HFFc6 (cell line): ENCODE measurements at places on chromosomes 5 and 9. TPM values are rescaled to one million over a fixed set of nuclear protein-coding genes. Genes with fewer than 3 reads are reported as not detected.

The GABRA6 gene
- total RNA-seq, result not detected in 3 replicates

GRCh38 chr9:77601476-77602099, 46.5 kb downstream of the GNA14 start:
- H3K27ac ChIP-seq, result no peak overlapping the region
- no peaks in the 10 kb centered on the region for H3K4me1 ChIP-seq
- no peak for DNase-seq
- H3K4me3 ChIP-seq, result no peak overlapping the region
- peaks cover 3% of the 10 kb centered on the region; the same call in 1 of the 2 replicates for H3K27me3 ChIP-seq

DNA sequence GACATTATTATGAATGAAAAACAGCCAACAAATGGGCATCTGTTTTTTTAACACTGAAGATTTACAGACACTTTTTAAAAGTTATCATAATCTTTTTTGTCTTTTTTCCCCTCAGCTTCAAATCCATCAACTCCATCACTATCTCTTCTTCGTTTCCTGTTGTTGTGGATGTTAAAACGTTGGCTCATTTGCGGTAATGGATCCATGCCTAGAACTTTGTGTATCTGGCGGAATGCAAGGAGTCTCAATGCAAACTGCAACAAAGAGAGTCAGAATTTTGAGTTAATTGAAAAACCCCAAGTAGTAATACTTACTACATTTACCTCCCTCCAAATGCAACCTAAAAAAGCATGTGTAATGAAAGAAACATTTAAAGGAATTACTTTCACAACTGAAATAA, 42.9 kb upstream of the MTMR12 start:
- H3K4me1 ChIP-seq, result peaks cover 7% of the 10 kb centered on the region; the same call in 1 of the 2 replicates
- H3K36me3 ChIP-seq, result peaks cover 18% of the 10 kb centered on the region
- H3K27ac ChIP-seq, result no peak overlapping the region
- DNase-seq, result no peak

DNA sequence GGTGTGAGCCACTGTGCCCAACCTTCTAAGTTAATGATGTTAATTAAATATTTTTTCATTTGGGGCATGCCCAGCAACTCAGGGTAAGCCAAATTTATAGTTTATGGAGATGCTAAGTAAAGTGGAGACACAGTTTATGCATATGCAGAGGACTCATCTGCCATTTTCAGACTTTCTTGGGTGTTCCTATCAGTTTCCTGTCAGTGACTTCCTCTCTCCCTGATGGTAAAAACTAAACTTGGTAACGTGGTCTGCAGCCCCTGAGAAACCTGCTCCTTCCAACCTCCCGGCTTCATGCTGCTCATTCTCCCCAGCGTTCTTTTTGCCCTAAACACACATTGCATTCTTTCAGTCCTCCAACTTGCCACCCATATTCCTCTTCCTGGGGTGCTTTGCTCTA, 48.4 kb upstream of the TUT7 start:
- no peak overlapping the region for H3K4me3 ChIP-seq
- H3K36me3 ChIP-seq, result no peaks in the 10 kb centered on the region

The TAF11L5 gene
- total RNA-seq, result not detected in 3 replicates

DNA sequence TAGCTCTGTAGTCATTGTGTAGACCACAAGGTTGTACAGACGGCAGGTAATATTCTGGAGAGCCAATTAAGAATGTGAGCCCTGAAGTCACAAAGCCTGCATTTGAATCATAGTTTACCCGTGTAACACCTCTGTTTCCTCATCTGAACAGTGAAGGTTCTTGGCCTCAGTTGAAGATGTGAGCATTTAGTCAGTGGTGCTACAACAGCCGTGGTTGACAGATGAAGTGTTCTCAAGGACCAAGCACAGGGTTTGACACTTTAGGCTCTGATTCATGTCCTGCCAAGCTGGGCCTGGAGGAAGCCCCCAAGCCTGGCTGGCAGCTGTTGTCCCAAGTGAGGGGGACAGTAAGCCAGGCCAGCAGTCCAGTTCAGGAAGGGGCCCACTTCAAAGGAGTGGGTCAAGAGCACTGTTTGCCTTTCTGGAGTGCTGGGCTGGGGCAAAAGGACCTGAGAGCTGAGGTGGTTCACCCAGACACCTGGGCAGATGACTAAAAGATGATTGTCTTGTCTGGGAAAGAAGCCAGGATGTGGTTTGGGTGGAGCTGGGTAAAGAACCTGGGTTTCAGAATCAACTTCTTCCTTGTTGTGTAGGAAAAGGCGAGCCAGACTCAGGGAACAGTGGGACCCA, 20.7 kb downstream of the FAXDC2 start:
- H3K4me3 ChIP-seq, result no peak overlapping the region
- no peak overlapping the region; the same call in 1 of the 2 replicates for H3K27ac ChIP-seq
- no peaks in the 10 kb centered on the region for H3K36me3 ChIP-seq
- DNase-seq, result no peak
- no peaks in the 10 kb centered on the region; the same call in 1 of the 2 replicates for H3K27me3 ChIP-seq

DNA sequence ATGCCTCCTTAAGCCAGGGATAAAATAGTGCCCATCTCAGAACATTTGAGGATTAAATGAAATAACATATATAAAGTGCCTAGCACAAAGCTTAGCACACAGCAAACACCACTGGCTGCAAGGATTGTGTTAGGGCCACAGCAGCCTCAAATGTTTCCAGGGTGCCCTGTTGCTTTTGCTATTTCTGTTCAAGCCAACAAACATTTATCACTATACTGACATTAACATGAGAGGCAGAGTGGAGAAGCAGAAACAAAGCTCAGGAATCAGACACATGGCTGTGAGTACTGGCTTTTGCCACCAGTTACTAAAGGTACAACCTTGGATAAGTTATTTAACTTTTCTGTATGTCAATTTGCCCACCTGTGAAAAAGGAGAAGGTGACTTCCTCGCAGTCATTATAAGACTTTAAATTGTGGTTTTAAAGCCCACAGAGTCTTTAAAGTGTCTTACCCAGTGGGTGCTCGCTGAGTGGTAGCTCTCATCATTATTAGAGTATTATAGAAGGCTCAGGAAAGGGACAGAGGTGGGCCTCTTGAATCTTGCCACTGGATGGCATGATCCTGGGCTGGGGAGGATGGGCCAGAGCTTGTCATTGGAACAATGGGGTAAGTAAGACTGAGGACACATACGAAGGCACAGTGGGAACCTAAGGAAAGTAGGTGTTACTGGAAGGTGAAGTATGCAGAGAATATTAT, 98.2 kb downstream of the MARCHF3 start:
- no peak overlapping the region for H3K4me3 ChIP-seq
- H3K4me1 ChIP-seq, result peaks cover 6% of the 10 kb centered on the region
- no peak overlapping the region for H3K27ac ChIP-seq
- H3K36me3 ChIP-seq, result no peaks in the 10 kb centered on the region
- H3K27me3 ChIP-seq, result no peaks in the 10 kb centered on the region

The CYLC2 gene
- not detected in 3 replicates for total RNA-seq

- no peak for DNase-seq
- H3K4me1 ChIP-seq, result no peaks in the 10 kb centered on the region
- H3K27ac ChIP-seq, result no peak overlapping the region
Measured at GRCh38 chr5:101728933-101729332, 567.2 kb downstream of the SLCO4C1 start.

DNA sequence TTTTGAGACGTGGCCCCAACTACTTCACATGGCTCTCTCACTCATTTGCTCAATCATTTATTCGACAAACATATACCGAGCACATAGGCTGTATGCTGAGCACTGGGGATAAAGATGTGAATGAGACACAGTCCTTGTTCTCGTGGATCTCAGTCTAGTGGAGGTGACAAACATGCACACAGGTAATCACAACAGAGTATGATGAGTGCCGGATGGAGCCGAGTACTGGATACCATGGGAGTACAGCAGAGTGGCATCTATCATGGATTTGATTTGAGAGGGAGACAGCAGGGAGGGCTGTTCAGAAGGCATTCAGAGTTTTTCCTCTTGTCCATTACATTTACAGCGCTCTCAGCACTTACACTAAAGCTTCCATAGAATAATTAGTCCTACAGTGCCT, 259.8 kb downstream of the SLIT3 start:
- no peaks in the 10 kb centered on the region for H3K36me3 ChIP-seq
- no peak overlapping the region for H3K27ac ChIP-seq
- no peak overlapping the region for H3K4me3 ChIP-seq
- H3K4me1 ChIP-seq, result no peaks in the 10 kb centered on the region
- H3K27me3 ChIP-seq, result peaks cover 8% of the 10 kb centered on the region

DNA sequence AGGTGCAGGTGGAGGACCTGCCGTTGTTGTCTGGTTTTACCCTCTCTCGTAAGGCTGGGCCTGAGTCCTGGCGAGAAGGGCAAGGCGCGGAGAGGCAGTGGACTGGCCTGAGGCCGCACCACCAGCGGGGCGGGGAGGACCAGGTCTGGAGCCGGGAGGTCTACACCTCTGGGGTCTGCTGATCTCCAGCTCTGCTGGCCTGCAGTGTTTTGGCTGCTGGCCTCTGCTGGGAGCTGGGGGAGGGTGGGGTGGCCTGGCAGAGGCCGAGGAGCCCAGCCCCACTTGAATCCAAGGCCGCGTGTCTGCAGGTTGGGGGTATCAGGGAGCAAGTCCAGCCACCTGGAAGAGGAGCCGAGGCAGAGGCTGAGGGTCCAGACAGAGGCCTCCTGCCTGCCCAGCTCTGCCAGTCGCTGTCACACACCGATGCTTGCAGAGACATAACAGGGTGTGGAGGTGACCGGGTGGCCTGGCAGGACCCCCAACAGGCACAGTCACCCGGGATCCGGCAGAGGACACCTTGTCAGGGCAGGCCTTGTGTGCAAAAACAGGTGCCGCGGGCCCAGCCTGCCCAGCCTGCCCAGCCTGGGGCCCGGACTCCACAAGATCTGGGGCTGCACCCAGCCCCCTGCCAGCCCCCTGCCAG, 29.9 kb upstream of the NOTCH1 start:
- H3K27ac ChIP-seq, result no peak overlapping the region
- peaks cover 7% of the 10 kb centered on the region for H3K4me1 ChIP-seq
- H3K27me3 ChIP-seq, result peaks cover 7% of the 10 kb centered on the region
- H3K36me3 ChIP-seq, result no peaks in the 10 kb centered on the region
- no peak overlapping the region for H3K4me3 ChIP-seq

The C1QTNF3 gene
- 0.32 to 0.66 TPM (median 0.62 TPM) in 3 replicates for total RNA-seq

DNA sequence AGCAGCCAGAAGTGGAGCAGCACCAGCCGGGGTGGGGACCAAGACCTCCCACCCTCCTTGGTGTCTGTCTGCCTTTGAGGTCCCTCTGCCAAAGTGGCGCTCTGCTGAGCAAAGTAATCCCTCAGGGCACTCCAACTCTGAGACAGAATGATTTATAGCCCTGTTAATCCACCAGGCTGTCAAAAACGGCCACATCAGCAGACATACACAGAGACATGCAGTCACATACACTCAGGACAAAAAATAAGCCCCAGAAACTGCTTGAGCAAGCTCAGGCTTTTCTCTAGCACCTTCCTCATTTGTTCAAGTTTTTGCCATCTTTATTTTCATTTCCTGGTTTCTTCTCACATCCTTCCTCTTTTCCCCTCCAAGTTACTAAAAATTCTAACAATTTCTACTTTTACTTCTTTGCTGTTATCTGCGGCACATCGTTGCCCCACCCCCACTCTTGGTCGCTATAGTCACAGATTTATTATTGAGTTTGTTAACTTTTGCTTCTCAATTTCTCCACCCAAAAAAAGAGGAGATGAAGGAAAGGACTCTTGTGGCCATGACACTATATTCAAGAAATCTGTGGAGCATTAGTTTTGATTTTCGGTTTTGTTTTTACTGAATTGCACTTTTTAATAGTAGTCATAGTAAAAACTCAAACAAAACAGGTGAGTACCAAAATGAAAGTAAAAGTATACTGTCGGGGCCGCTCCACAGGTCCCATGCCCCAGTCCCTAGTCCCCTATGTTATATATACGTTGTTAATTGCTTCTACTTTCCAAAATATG, 17.4 kb upstream of the ADRB2 start:
- H3K36me3 ChIP-seq, result no peaks in the 10 kb centered on the region
- peak overlapping the region; percentile 51 for H3K27ac ChIP-seq
- peak overlapping the region; percentile 68; the same call in 1 of the 2 replicates for H3K4me3 ChIP-seq
- peaks cover 67% of the 10 kb centered on the region for H3K4me1 ChIP-seq
- DNase-seq, result no peak

The GGTA1 gene
- total RNA-seq, result not detected in 3 replicates

DNA sequence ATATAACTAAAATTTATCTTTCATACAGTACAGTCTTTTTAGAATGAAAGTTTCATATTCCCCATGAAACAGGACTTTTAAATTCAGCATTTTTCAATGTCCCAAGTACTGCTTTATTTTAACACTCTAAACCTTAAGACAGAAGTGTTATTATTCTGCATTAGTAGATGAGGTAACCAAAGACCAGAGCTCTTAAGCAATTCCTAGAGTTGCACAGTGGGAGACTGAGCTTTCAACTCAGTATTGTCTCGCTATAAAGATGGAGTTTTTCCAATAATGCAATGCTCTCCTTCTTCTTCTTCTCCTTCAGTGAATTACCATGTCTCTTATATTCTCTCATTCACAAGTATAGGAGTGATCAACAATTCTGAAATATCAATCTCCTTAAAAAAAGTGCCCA, 479.7 kb downstream of the CETN3 start:
- no peak for DNase-seq
- no peak overlapping the region for H3K27ac ChIP-seq
- H3K27me3 ChIP-seq, result no peaks in the 10 kb centered on the region
- H3K36me3 ChIP-seq, result no peaks in the 10 kb centered on the region
- peaks cover 14% of the 10 kb centered on the region for H3K4me1 ChIP-seq

GRCh38 chr9:98805506-98806272, 1.8 kb upstream of the GALNT12 start:
- H3K27ac ChIP-seq, result no peak overlapping the region
- no peak overlapping the region for H3K4me3 ChIP-seq
- peaks cover 54% of the 10 kb centered on the region for H3K27me3 ChIP-seq
- H3K4me1 ChIP-seq, result peaks cover 16% of the 10 kb centered on the region

DNA sequence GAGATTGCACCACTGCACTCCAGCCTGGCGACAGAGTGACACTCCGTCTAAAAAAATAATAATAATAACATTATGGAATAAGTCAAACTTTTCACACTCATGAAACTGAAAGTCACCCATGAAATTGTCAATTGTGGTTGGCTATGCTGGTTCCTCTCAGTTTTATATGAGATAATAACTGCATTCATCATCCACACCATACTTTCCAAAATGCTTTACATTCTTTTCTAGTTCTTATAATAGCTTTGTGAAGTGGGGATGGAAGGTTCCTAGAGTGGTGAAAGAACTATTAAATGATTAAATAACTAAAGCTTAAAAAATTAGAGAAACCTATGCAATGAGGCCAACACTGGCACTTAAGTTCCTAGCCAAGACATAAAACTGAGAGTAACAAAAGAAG, 12.6 kb upstream of the ASPN start:
- no peaks in the 10 kb centered on the region for H3K27me3 ChIP-seq
- no peaks in the 10 kb centered on the region for H3K36me3 ChIP-seq
- no peak for DNase-seq
- H3K27ac ChIP-seq, result no peak overlapping the region
- H3K4me1 ChIP-seq, result peaks cover 50% of the 10 kb centered on the region

- peak overlapping the region; percentile 96 for H3K4me3 ChIP-seq
- peaks cover 27% of the 10 kb centered on the region for H3K36me3 ChIP-seq
- H3K4me1 ChIP-seq, result peaks cover 70% of the 10 kb centered on the region
- DNase-seq, result peak; percentile 45
- peak overlapping the region; percentile 96 for H3K27ac ChIP-seq
- H3K27me3 ChIP-seq, result peaks cover 2% of the 10 kb centered on the region
Measured at GRCh38 chr5:142324136-142324870, 518 bp downstream of the SPRY4 start.
